Suppressor macrophage treated with lipopolysaccharide for 1 hour (primary cell): ENCODE measurements at places on chromosomes 6 and 20.

DNA sequence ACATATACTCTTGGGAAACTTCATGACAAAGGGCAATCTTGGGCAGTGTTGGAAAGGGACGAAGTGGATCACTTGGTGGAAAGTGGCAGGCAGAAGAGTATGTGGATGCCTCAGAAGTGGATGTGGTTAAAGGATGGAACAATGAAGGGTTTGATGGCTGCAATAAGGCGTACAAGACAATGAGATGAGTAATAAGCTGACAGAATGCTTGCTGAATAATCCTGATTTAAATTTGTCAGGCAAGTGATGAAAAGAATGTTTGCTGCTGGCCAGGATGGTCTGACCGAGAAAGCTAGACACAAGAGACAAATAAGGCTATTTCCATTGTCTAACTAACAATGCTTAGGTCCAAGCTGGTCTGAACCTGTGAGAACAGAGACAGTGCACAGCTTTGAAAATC lies 61.6 kb upstream of the CEP85L start:
- DNase-seq = no peak

GRCh38 chr6:109456710-109457561 lies 1.4 kb upstream of the MICAL1 start:
- no peak for DNase-seq

DNA sequence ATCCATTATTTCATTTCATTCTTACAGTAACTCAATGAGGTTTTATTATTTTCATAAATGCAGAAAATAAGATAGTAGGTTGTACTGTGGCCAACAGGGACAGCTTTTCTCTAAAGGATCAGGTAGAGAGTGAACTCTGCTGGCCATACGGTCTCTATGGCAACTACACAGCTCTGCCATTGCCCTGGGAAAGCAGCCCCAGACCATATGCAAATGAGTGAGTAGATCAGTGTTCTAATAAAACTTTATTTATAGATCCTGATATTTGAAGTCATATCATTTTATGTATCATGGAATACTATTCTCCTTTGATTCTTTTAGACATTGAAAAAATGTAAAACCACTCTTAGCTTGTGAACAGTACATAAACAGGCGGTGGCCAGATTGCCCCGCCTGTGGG lies 192.5 kb upstream of the RREB1 start:
- no peak for DNase-seq

GRCh38 chr20:57208198-57208597 lies 58.2 kb downstream of the BMP7 start:
- no peak for DNase-seq

DNA sequence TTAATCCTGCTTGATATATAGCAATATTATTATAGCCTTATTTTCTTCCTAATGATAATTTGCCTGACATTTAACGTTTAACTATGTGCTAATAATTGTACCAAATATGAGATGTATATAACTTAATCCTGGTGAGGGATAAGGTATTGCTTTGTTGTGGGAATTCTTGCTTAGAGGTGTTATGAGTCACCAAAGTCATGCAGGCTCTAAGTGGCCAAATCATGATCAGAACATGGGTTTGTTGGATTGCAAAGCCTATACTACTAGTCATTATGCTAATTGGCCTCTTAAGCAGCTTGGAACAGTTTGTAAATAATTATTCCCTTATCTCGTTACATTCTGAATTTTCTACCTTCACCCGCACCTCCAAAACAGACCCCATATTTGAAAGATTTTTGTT lies 21.9 kb upstream of the C6orf141 start:
- DNase-seq = no peak

DNA sequence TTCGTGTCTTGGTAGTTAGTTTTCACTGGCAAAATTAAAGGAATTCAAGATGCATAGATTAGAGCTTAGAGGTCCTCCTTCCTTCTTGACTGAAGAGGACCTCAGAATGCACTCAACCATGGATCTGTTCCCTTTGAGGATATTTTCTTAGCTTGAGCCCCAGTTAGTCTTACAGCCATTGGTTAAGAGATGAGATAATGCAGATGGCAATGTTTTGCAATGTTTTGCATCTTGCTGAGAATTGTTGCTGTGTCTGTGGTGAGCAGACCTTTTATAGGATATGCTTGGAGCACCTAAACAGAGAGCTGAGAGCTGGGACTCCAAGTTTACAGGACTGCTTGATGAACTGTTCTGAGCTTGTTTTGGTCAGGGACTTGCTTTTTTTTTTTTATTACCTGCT lies 107.5 kb downstream of the TMEM170B start:
- DNase-seq = no peak

DNA sequence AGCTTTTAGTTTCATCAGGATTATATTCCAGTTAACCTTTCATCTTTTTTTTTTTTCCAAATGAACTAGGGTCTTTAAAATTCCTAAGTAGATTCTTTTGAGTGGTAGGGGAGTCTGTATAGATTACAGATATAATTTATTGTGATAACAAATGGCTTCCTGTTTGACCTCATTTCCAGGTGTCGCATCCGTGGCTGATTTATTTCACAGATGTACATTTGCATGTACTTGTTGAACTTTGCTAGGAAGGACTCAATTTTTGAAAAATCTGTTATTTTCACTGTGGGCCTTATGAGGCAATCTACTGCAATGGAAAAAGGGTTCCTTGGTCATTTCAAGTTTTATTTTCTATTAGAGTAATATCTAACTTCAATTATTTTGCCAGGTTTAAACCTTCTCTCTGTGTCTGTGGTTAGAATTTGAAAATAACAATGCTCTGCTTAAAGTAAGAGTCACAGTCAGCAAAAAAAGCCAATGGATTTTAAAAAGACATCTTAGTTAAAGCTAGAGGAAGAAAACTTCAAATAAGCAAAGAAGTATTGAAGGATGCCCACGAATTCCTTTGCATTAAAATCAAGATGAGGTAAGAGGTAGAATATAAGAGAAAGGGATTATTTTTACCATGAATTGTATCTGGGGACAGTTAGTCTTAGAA lies 57.9 kb downstream of the SAMD5 start:
- no peak for DNase-seq

GRCh38 chr20:50559856-50560638 lies 49.9 kb downstream of the PTPN1 start:
- no peak for DNase-seq
